ENCODE measurements at places on chromosomes 3 and 15. TPM values are rescaled to one million over a fixed set of nuclear protein-coding genes. Genes with fewer than 3 reads are reported as not detected.

The ZKSCAN7 gene
- total RNA-seq: 1.8 TPM

The ACAN gene
- 0.15 TPM for total RNA-seq

The SECISBP2L gene
- total RNA-seq: 42.7 TPM

The TMEM266 gene
- 0.10 TPM for total RNA-seq

GRCh38 chr3:174767853-174768382 lies 91.2 kb upstream of the NAALADL2 start:
- DNase-seq: no peak

DNA sequence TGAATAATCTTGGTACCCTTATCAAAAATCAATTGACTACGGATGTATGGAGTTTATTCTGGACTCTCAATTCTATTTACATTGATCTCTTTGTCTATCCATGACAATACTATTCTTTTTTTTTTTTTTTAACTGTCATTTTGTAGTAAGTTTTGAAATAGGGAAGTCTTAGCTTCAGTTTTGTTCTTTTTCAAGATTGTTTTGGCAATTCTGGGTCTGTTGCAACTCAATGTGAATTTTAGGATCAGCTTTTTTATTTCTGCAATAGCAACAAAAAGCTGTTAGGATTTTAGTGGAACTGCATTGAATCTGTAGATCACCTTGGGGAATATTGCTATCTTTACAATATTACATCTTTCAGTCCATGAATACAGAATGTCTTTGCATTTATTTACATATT lies 21.4 kb downstream of the BTLA start:
- no peak for DNase-seq

- no peak for DNase-seq
These were observed 95.2 kb downstream of the PLSCR2 start for GRCh38 chr3:146374146-146374545.

DNA sequence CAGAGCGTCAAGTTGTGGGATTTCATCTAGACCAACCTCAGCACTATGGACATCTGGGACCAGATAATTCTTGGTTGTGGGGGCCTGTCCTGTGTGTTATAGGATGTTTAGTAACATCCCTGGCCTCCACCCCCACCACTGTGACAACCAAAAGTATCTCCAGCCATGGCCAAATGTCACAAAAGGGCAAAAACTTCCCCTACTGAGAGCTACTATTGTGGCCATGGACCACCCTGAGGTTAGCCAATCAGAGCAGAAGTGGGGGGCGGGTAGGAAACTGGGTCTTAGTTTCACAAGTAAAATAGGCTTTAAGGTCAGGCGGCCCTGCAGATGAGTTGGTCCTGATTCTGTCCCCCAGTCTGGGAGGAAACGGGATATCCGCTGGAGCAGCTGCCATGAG lies 25.4 kb downstream of the KIF7 start:
- no peak for DNase-seq

- DNase-seq: peak; percentile 40
These were observed 40.8 kb downstream of the NUP210 start for GRCh38 chr3:13379201-13379830.

- no peak for DNase-seq
These were observed 16.5 kb upstream of the GLCE start for GRCh38 chr15:69143756-69144436.

Measured in left ventricle myocardium superior (tissue), 1 donor.